ENCODE measurements at places on chromosomes 16 and 17.
A peak's percentile ranks its signal among the peaks of the same experiment; 100 is the strongest.

GRCh38 chr17:59851439-59852375, 41.0 kb downstream of the TUBD1 start:
- peak; percentile 78 for DNase-seq

DNA sequence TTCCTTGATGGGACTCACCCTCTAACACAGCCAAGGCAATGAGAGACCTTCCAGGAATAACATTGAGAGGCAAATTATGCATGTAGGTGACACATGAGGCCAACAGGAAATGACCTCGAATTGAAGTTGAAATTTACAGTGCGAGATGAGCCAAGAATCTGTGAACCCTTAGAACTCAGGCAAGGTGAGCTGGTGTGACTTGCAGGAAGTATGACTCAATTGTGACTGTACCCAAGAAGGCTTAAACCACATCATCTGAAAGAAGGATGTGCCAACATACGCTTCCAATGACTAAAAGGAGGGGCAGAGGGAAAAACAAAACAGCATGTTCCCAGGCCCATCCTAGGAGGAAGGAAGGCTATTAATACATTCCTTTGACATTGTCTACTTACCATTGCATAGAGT, 44.8 kb downstream of the PITPNC1 start:
- DNase-seq: peak; percentile 77

- no peak for DNase-seq
Observed at GRCh38 chr17:75077496-75078283, 10.1 kb upstream of the SLC16A5 start.

GRCh38 chr17:73039282-73039681, 53.2 kb downstream of the SLC39A11 start:
- no peak for DNase-seq

Data from stromal cell of bone marrow (primary cell).